ENCODE measurements at places on chromosomes 5 and 9.

GRCh38 chr5:99955006-99955405, 580.2 kb upstream of the FAM174A start:
- DNase-seq: no peak

DNA sequence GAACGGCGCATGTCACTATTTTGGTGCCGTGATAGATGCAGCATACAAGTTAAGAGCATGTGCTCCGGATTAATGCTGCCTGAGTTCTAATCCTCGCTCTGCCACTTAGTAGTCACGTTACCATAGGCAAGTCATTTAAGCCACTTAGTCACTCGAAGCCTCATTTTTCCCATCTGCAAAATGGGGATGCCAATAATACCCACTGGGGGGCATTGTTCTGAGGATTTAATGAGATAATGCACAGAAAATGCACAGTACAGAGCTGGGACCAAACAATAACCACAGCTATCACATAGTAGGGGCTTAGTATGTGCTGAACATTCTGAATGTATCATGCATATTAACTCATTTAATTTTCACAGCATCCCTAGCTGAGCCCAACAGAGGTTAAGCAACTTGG, 9.1 kb downstream of the NIPAL4 start:
- no peak for DNase-seq

- DNase-seq: no peak
These were observed 48.7 kb downstream of the CHD1 start for GRCh38 chr5:98880151-98880550.

DNA sequence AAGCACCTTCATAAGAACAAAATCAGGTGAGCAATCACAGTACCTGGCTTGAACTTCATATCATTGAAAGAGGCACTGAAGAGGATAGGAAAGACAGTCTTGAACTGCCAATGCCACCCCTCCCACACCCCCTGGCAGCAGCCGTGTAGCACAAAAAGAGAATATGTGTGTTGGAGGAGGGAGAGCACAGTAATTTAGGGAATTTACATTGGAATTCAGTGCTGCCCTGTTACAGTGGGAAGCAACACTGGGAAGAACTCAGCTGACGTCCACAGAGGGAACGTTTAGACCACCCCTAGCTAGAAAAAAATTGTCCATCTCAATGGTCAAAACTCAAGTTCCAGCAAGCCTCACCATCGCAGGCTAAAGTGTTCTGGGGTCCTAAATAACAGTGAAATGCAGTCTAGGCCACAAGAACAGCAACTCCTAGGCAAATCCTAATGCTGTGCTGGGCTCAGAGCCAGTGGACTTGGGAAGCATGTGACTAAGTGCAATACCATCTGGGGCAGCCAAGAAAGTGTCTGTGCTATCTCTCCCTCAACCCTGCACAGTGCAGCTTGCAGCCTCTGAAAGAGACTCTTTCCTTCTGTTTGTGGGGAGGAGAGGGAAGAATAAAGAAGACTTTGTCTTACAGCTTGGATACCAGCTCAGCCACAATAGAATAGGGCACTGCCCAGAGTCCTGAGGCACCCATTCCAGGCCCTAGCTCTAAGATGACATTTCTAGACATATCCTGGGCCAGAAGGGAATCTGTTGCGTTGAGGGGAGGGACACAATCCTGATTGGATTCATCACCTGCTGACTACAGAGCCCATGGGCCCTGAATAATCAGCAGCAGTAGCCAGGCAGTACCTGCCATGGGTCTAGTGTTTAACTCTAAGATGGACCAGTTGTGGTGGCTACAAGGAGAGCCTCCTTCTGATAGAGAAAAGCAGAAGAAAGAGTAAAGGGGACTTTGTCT, 62.1 kb upstream of the VLDLR start:
- DNase-seq: peak; percentile 17

DNA sequence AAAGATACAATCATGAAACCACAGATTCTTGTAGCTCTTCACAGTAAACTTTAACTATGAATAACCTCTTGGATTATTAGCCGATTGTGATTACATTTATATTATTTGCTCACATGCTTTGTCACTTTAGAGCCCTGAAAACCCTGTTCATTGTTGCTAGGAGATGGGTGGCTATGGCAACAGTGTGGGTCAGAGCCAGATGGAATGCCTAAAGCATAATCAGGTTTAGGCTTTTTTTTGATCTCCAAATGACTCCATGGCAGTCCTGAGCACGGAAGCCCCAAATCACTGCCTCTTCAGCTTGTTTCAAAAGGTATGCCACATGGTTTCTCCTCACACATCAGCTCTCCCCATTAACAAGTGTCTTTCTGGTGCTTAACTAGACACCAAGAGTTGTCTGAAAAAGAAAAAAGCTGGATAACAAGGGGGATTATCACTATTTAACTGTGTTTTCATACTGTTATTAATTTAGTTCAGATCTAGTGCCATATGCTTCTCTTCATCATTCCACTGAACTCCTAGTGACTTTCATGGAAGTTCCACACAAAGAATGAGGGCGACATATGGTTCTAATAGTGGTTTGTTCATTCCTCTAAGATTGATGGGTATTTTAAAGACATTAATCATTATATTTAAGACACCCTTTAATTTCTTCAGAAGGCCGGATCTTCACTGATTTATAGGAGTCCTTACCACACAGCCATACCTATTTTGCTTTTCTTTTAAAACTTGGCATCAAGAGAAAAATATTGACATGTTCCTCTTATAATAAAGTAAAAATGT, 88.8 kb upstream of the PAM start:
- DNase-seq: peak; percentile 99

DNA sequence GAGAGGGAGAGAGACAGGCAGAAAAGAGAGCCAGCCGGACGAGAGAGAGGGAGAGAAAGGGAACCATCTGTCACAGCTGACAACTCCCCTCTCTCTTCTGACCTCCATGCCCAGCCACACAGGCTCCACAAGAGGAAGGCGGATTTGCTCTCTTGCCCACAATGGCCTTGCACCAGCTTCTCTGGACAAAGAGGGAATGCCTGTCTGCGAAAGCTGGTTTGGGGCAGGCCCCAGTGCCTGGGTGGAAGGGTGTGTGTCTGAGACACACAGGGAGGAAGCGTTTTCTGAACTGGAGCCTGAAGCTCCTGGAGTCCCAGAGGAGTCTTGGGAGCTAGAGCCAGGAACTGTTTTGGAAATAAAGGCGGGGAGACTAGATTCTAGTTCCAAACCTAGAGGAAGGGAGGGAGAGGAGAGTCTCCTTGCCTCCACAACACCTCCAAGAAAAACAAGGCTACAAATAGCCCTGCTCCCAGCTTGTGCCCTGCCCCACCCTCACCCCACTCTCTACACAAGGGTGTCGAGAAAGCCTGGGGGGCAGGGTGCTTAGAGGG, 12.5 kb downstream of the C1QTNF2 start:
- no peak for DNase-seq

DNA sequence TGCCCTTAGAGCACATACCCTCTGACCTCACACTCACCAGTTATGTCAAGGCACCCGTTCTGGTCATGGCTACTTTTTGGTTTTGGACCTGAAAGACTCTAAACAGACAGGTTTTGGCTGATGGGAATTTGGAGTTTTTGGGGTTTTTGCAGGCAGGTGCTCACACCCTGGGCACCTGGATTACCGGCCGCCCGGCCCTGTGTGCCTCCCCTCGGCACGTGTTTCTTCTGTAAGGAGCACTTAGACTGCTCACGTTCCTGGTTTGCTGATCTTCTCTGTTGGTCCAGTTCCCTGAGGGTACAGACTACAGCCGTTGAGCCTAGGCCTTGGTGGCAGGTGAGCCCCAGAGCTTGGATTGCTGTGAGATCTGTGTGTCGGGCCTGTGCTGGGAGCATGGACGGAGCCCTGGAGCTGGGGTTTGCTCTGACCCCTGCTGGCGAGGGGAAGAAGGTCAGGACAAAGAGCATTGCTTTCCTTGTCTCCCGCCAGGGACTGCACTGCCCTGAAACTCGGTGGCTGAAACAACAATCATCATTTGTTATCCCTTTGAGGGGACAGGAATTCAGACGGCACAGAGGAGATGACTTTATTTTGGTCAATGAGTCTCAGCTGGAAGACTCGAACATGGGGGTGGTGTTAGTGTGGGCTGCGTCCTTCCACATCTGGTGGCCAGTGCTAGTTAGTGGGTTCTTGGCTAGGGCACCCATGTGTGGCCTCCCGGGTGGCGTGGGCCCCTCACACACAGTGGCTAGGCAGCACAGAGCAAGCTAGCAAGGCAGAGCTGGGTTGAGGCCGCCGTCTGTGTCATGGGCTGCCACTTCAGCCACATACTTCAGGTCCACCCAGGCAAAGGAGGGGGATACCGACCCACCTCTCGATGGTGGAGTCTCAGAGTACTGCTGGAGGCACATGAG, 76.4 kb downstream of the EHMT1 start:
- DNase-seq: no peak

DNA sequence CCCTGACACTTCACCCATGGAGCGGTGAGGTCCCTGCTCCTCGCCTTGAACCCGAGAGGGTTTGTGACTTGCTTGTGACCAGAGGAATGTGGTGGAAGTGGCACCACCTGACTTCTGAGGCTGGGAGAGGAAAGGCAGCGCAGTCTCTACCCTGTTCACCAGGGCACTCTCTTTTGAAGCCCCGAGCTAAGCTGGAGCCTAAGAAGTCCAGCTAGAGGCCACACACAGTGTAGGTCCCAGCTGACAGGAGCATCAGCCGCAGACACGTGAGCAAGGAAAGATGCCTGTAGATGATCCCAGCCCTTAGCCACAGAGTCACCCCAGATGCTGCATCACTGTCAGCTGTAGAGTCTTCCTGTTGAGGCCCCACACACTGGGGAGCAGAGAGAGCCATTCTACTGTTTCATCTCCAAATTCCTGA, 1.7 kb upstream of the ANGPTL2 start:
- no peak for DNase-seq

- no peak for DNase-seq
These were observed 109.8 kb upstream of the ST8SIA4 start for GRCh38 chr5:101012880-101013279.

GRCh38 chr9:134325096-134325812, 1.0 kb upstream of the RXRA start:
- DNase-seq: no peak

- DNase-seq: no peak
These were observed 25.5 kb downstream of the FOXI1 start for GRCh38 chr5:170131235-170131634.

- peak; percentile 95 for DNase-seq
These were observed 21.3 kb downstream of the NREP start for GRCh38 chr5:111735583-111736270.

GRCh38 chr5:9149988-9150387, 395.9 kb downstream of the SEMA5A start:
- DNase-seq: no peak

GRCh38 chr5:94347130-94347529, 271.3 kb downstream of the KIAA0825 start:
- no peak for DNase-seq

- DNase-seq: no peak
These were observed 220.8 kb downstream of the KDM4C start for GRCh38 chr9:6978591-6978990.

DNA sequence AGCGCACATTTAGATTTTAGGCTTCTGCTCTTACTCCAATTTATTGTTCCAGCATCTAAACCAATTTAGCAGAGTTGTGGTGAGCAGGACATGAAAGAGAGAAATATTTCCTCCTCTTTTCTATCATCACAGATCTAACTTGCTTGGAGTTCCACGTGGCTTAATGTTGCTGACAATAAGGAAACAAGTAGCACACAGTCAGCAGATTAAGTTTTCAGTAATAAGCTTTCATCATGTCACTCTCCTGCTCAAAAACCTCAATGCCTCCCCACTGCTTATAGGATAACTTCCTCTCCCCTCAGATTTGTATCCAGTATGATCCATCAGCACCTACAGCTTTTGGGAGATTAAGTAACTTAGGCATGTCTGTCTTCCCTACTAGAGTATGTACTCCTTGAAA, 10.4 kb upstream of the SSBP2 start:
- DNase-seq: no peak

- peak; percentile 57 for DNase-seq
These were observed 791 bp upstream of the STARD4 start for GRCh38 chr5:111513131-111513520.

GRCh38 chr9:23752859-23753258, 73.2 kb downstream of the ELAVL2 start:
- no peak for DNase-seq

GRCh38 chr9:119792242-119792641, 423.0 kb upstream of the BRINP1 start:
- DNase-seq: peak; percentile 17

GRCh38 chr5:122665051-122665450, 109.8 kb upstream of the SNX2 start:
- DNase-seq: no peak

DNA sequence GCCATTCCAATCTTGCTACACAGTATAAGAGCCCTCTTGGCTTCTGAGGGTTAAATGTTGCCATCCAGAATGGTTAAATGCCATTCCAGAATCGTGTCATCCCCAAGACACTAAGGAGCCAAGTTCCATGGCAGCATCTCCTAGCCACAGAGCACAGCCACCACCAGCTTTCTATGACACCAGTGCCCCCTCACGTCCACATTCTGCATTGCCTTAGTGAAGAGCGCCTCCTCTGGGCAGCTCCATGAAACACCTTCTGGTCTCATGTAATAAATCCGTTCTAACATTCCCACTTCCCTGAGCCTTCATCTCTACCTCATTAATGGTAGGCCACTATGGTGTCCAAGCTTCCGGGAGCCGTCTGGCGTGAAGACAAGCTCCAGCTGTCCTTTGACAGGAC, 12.4 kb downstream of the CBY3 start:
- DNase-seq: no peak

GRCh38 chr5:169182797-169183196, 118.1 kb downstream of the SLIT3 start:
- DNase-seq: no peak

GRCh38 chr5:75053304-75054133, 1.2 kb upstream of the GCNT4 start:
- DNase-seq: peak; percentile 55

- DNase-seq: no peak
These were observed 70.3 kb downstream of the UGCG start for GRCh38 chr9:111966861-111967291.

DNA sequence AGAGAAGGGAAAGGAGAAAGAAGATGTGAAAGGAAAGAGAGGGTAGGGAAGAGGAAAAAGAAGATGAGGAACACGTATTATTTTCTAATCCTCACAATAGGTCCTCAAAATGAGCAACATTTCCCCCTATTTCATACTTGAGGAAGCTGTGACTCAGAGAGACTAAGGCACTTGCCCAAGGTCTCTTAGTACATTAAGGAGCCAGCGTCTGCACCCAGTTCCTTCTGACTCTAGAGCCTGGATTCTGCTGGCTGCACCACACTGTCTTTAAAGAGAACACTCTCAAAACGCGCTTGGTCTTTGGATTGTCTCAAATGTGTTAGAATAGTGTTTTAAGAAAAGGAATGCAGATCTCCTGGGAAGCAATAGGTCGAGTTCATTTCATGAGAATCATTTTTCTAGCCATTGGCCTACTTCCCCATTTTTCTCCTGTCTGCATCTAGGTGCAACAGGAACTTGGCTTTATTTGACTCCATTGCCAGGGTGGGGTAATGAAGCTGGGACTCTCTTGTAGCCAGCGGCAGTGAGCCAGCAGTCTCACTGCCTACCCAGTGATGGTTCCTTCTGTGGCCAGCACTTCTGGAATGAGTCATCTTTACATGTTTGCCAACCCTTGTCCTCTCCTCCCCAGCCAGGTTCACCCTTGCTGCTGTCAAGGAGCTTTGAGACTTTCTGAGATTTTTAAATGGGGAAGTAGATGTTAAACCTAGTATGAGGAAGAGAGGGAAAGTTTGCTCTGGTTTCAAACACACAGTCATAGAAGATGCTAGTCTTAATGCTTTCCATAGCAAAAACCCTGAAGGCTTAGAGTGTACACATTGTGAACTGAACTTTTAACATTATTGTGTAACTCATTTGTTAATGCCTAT, 82.7 kb downstream of the DOCK8 start:
- no peak for DNase-seq
